ENCODE measurements at places on chromosomes 4 and X.

DNA sequence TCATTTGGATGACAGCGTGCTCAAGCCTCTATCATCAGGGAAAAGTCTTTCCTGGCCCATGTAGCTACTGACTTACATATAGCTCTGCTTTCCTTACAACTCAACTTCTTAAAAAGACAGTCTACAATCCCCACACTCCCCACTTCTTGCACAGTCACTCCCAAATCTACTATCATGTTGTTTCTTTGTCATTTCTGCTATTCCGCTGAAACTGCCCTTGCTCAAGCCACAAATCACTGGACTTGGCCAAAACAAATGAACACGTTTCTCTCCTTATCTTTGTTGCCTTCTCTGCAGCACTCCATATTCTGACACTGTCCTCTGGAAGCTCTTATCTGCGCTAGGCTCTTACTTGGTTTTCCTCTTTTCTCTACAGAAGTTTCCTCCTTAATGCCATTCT, 28.2 kb downstream of the GPRIN3 start:
- DNase-seq: no peak

- no peak for DNase-seq
These were observed 43.0 kb upstream of the PDLIM5 start for GRCh38 chr4:94408549-94409374.

DNA sequence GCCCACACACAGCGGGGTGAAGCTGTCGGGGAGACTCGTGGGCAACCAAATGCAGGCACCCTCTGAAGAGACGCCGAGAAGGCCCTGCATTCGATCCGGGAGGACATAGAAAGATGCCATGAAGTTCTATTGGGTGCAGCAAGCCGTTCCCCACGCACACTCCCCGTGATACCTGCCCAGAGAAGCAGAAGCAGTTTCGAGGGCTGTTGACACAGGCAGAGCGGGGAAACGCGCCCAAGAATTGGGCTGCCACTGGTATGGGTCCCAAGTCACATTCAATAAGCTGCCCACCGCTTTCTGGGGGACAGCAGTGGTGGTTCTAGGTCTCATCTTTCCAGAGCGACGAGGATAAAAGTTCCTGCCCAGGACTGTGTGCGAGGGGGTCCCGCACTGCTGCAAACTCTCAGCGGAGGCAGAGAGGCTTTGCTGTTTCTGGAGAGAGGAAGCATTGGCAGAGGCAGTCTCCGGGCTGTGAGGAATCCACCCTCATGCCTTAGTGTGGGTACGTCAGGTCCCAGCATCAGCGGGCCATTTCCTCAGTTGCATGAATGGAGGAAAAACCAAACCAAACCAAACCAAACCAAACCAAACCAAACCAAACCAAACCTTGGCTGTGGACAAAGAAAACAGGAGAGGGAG, 10.1 kb downstream of the PITX2 start:
- DNase-seq: no peak

DNA sequence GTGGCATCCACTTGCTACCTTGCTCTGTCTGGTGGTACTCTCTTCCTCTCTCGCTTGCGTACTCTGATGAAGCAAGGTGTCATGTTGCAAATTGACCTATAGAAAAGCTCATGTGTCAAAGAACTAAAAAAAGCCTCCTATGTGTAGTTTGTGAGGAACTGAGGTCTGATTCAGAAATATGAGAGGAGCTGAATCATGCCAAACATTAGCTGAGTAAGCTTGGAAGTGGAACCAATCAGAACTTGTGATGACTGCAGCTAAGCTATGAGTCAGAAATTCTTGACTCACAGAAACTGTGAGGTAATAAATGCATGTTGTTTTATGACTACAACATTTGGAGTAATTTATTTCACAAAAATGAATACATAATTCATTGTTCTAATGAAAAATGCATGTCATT, 2138.8 kb downstream of the PCDH7 start:
- no peak for DNase-seq

- no peak for DNase-seq
These were observed 208.2 kb downstream of the APBB2 start for GRCh38 chr4:41006141-41006540.

GRCh38 chr4:182280436-182281111, 37.4 kb downstream of the TENM3 start:
- no peak for DNase-seq

DNA sequence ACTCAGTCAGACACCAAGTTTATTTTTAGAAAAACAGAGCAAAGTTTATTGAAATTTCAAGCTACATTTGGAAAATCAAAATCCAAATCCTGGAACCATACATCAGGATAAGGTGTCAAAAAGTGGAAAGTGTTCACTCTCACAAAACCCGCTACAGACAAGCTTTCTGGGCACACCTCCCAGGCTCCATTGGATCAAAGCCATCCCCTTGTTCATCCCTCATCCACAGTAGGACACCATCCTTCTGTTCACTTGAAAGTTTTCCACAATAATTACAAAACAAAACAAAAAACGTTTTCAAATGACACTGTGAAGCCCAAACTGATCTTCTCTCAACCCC, 62.4 kb downstream of the TSC22D3 start:
- no peak for DNase-seq

GRCh38 chr4:127732623-127733328, 2.6 kb downstream of the SLC25A31 start:
- DNase-seq: peak; percentile 18

DNA sequence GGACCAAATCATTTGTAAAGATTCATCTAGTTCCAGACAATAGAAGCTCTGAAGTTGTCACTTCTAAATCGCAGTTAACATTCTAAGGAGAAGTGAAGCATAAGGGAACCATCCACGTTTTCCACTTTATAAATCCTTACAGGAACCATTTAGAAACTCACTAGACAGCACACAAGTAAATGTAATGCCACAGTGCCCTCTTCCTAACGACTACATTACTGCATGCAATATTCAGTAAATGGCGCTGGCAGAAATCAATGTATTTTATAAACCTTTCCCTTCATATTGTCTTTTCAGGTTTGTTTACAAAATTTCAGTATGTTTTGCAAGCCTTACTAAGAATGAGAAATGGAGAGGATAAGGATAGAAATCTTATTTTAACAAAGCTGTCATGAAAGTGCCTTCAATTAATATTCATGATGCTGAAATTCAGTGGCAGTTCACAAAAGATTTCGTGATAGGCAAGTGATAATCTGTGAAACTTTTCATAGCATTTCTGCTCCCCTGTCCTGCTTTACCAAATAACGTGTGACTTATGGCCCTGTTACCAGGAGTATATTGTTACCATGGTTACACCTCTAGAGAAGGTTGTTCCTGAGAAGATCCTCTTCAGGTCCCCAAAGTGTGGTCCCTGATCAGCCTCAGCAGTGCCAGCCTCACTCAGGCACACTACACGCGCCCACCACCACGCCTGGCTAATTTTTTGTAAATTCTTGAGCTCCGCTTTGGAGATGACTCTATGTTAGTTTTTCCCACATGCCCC, 54.2 kb downstream of the TMA16 start:
- DNase-seq: peak; percentile 47

- no peak for DNase-seq
These were observed 575.7 kb downstream of the SPOCK3 start for GRCh38 chr4:166658585-166658984.

DNA sequence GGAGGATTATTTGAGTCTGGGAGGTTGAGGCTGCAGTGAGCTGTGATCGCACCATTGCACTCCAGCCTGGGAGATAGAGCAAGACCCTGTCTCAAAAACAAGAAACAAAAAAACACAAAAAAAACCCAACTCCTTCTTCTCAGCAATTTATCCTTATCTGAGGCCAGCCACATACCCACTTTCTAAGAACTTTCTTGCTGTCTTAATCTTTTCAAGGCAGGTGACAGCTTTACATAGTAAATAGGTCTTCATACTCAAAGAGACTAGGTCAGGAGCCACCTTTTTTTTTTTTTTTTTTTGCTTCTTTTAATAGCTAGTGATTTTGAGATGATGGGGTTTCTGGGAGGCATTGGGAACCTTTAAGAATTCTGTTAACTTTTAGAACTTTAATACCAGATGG, 26.1 kb upstream of the ZCCHC13 start:
- DNase-seq: no peak

DNA sequence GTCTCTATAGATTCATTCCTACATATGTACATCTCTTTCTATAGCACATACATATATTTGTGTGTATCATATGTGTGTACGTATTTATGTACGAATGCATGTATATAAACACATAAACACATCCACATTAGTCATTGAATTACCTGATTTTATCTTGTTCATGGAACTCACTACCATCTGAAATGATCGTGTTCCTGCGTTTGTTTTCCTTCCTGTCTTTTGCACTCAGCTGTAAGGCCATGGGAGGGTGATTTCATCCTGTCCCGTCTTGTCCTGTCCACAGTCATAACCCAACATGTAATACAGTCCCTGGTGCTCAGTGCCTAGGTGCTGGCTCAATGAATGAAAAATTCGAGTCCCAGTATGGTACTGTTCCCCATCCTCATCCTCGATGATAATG, 191.8 kb upstream of the PSAPL1 start:
- no peak for DNase-seq

DNA sequence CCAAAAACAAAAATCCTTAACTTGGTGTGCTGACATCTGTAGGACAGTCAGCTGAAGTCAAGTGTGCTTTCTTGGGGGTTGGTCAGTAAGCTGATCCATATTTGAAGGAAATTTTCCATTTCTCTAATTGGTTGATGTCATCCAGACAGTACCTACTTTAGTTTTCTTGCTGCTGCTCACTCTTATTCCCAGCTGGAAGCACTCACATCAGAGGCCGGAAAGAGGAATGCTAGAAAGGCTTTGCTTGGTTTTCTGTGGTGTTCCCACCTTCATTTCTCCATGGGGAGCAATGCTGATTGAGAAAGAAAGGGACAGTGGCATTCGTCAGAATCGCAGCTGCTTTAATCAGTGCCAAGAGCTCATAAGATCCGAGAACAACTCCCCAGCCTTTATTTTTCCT, 227.0 kb downstream of the C4orf33 start:
- DNase-seq: no peak

DNA sequence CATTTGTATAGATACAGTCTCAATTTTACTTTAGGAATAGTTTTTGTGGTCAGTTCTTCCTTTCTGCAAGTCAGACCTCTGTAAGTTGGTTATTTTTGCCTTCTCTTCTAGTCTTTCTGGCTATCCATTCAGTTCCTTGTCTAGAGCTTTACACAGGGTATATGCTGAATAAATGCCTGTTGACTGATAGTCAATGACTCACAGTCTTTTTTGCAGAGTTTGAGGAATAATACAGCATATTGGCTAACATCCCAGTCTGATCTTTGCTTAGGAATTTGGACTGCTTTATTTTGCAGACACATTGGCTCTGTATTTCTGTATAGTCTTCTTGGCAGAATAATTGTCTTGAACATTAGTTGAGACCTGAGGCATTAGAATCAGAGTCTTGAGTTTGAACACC, 132.4 kb downstream of the MAGEC1 start:
- no peak for DNase-seq

- no peak for DNase-seq
These were observed 41.0 kb downstream of the MAP7D3 start for GRCh38 chrX:136210243-136210642.

GRCh38 chrX:14673764-14674163, 144.4 kb downstream of the GLRA2 start:
- peak; percentile 9 for DNase-seq

- no peak for DNase-seq
These were observed 38.8 kb upstream of the ARMCX5 start for GRCh38 chrX:102560423-102561068.

DNA sequence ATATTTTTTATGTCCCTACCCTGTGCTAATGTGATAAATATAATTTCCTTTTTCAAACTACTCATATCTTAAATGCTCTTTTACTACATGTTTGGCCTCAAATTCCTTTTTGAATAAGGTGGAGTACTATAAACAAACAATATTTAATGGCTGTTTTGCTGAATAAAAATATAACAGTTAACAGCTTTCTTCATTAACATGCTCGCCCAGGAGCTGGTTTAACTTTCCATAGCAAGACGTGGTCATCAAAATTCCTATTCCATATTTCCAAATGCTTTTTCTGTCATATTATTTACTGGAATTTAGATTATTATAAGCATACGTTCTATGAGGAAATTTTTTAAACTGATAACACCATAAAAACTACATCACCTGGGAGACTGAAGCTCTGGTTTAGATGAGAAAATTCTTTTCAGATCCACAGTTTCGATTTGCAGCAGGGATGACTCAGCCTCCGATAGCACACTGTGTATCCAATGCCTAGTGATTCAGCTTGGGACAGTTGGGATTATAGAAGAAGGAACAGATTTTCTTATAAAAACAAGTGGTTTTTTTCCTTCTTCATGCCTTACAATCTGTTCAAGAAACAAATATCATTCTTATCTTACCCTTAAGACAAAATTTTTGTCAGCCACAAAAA, 129.1 kb downstream of the FBXO8 start:
- DNase-seq: no peak

- no peak for DNase-seq
These were observed 124.4 kb downstream of the CHRDL1 start for GRCh38 chrX:110671068-110671803.

GRCh38 chr4:118280501-118281218, 72.1 kb downstream of the PRSS12 start:
- peak; percentile 51 for DNase-seq

DNA sequence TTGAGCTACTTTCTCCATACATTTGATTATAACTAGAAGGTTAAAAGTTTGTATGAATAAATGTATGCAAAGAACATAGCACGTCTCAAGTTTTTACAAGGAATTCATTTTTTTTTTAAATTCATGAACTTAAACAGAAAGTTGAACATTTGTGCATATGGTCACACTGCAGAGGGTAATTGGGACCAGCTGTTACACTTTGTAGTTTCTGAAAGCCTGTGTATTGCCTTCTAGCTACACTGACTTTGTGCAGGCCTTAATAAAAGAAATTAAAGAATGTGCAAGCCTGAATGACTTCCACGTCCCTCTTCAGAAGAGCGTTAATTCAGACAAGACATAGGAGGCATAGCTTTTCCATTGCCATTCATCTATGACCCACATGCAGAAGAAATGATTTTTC, 153.1 kb upstream of the PCDH18 start:
- DNase-seq: no peak

- DNase-seq: no peak
These were observed 12.1 kb upstream of the DCTD start for GRCh38 chr4:182929296-182929695.

DNA sequence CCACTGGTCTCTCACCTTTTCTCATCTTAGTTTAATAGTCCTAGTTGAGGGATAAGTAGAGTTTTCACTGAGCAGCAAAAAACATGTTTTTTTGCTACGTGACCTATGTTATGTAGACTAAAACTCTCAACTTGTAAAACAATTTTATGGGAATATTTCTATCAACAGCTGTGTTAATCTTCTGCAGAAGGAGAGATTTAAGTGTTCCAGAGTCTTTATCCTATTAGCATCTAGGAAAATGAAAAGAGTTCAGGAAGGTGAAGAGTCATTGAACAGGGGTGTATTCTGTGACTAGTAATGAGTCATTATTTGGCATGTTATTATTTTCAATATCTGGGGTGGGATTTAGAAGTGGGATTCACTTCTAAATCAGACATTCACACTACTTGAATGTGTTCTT, 41.9 kb downstream of the RRAGB start:
- no peak for DNase-seq

- DNase-seq: no peak
These were observed 124.0 kb downstream of the UBE2K start for GRCh38 chr4:39821951-39822350.

DNA sequence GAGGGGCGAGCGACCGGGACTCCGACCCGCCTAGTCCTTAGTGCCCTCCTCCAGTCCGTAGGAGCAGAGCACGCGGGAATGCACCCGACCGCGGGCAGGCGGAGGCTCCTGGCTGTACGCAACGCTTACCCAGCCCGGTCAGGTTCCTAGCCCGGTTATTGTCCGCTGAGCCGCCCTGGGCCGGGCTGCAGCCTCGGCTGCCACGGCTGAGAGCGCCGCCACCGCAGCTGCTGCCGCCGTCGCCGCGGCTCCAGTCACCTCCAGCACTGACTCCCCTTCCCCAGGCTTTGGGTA, at the start of gene AMER1:
AMER1 (minus strand) TSS at position 268 of the 294 bp plus-strand sequence. CDS start 12,422 bp downstream, outside the sequence.
- no peak for DNase-seq
